ENCODE measurements at places on chromosomes 4 and X. TPM values are rescaled to one million over a fixed set of nuclear protein-coding genes. Genes with fewer than 3 reads are reported as not detected.

The ARAP2 gene
- 35.6 TPM for total RNA-seq

The CCDC120 gene
- 6.1 TPM for total RNA-seq

The TMSB15A gene
- not detected for total RNA-seq

The GEMIN8 gene
- total RNA-seq: 4.3 TPM

DNA sequence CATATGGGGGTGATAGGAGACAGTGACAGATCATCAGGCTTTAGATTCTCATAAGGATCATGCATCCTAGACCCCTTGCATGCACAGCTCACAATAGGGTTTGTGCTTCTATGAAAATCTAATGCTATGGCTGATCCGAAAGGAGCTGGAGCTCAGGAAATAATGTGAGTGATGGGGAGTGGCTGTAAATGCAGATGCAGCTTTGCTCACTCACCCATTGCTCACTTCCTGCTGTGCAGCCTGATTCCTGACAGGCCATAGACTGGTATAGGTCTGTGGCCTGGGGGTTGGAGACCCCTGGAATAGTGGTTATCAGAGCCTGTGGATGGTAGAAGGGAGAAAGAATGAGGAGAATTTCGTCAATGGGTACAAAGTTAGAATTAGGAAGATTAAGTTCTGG lies 2751.1 kb downstream of the ARAP2 start:
- no peak for DNase-seq

- DNase-seq: no peak
These were observed 104.0 kb upstream of the BMP2K start for GRCh38 chr4:78671903-78672815.

DNA sequence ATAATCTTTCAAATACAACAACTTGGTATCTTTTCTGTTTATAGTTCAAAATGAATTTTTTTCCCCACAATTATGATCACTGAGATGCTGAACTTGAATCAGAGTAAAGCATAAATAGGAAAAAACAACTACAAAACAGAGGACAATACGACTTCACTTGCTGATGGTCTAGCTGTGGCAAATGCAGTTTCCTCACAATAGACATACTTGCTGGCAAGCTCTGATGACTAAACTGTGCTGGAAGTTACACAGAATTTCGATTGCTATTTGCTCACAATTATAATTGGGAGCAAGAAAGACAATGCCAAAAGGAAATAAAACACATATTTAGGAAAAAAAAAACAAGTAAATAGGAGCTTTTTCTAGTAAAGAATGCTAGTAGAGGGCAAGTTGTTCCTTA lies 14.7 kb downstream of the VEGFC start:
- DNase-seq: no peak

- DNase-seq: peak; percentile 35
These were observed 190.6 kb upstream of the LNX1 start for GRCh38 chr4:53781629-53782457.

DNA sequence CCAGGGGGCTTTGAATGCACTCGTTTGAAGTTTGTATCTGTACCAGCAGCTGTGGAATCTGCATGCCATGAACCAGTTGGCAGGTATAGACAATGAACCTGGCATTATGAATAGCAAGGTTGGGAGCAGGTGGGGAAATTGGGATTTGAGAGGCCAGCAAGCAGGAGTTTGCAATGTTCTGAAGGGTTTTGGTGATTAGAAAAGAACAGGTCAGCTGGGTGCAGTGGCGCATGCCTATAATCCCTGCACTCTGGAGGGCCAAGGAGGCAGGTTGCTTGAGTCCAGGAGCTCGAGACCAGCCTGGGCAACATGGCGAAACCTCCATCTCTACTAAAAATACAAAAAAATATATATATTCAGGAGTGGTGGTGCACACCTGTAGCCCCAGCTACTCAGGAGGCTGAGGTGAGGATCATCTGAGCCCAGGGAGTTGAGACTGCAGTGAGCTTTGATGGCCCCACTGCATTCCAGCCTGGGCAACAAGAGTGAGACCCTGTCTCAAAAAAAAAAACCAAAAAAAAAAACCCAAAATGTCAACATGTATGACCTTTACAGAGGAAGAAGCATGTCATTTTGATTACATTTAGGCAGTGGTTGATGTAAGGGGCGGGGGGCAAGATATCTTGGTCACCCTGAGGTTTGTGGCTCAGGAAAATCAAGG lies 63.9 kb downstream of the TSC22D3 start:
- DNase-seq: no peak

DNA sequence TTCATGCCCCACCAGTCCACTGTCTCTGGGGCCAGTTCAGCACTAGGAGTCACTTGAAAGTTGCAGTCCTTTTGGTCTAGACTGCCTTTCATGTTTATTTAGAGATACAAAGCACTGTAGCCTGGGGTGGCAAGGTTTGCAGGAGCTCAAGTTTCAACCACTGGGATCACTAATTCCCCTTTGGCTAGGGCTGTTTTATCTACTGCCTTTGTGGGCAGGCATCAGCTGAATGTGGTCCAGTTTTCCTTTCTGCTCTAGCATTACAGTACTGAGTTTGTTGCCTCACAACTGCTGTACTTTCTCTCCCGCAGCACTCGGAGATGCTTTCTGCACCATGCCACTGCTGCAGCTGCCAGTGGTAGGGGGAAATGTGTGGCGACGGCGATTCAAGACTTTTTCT lies 222.3 kb upstream of the HDX start:
- no peak for DNase-seq

DNA sequence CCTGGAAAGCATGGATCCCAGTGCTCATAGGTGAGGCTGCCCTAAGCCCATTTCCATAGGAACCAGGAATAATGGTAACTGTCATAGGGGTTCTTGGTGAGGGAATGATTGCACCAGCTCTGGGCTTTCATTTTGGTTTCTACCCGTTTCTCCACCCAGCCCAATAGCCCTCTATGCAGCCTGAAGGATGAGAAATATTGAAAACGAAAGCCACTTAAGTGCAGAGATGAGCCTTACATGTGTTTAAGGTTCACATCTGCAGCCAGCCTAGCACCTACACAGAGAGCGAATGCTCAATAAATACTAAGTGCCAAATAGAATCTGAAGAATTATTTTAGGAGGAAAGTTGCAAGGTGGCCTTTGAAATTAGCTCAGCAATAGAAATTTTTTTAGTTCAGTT lies 60.4 kb downstream of the MCF2 start:
- DNase-seq: no peak

- peak; percentile 37 for DNase-seq
These were observed 14.3 kb upstream of the C4orf50 start for GRCh38 chr4:6032249-6033244.

- DNase-seq: peak; percentile 17
These were observed 55.6 kb downstream of the MAP7D2 start for GRCh38 chrX:20060961-20061748.

DNA sequence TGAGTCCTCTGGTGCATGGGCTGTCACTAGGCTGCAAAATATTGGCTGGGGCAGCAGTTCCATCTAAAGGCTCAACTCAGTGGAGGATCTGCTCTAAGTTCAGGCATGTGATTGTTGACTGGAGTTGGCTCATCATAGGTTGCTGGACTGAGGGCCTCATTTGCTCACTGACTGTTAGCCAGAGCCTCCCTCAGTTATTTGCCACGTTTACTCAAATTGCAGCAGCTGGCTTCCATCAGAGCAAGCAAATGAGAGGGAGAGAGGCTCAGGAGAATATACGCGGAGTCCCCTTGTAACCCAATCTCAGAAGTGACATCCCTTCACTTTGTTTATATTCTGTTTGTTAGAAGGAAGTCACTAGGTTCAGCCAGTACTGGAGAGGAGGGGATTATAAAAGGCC lies 54.1 kb downstream of the BMP3 start:
- DNase-seq: no peak

DNA sequence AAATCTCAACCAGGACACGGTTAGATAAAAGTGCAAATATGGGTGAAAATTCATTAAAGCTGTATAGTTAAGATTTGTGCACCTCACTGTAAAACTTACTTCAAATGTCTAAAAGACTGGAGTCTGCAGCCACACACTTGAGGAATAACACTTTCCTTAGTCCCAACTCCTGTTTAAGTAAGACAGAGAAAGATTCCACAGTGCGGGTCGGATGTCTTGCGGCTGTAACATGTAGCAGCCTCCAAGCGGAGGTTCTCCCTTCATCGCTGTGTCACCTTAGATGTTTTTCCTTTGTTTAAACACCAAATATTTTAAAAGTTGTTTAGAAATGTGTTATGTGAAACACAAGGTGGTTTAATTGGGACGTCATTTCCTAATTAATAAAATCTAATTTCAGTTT lies 905 bp upstream of the MAEA start:
- no peak for DNase-seq
